ENCODE measurements at places on chromosomes 12 and 14.

GRCh38 chr12:57224973-57225679, 4.4 kb upstream of the SHMT2 start:
- no peak for DNase-seq

GRCh38 chr12:65712260-65713004, 111.9 kb upstream of the HMGA2 start:
- no peak for DNase-seq

DNA sequence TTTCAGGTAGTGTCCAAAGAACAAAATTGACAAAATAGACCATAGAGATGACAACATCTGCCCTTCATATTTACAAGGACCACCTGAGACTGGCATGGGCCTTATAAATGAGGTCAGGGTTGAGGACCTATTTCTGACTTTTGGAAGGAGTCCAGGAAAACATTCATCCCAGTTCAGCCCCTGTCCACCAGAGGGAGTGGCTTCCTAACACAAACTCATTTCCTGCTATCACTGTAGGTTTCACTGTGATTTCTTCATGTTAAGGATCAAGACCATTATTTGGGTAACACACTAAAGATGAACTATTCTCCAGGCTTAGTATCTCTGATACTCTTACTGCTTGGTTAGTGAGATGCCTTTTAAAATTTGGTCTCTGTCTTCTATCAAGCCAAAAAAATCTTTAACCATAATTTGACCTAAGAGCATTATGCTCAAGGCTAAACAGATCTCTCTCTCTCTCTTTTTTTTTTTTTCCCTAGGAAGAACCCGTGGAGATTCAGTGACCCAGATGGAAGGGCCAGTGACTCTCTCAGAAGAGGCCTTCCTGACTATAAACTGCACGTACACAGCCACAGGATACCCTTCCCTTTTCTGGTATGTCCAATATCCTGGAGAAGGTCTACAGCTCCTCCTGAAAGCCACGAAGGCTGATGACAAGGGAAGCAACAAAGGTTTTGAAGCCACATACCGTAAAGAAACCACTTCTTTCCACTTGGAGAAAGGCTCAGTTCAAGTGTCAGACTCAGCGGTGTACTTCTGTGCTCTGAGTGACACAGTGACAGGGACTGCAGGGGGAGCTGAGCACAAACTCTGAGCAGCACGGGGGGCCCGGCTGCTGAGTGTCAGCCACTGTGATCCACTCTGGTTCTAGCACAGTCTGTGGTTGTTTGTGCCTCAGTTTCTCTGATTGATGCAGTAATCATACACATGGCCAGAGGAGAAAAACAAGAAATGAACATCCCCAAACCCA, 267.6 kb upstream of the OR4E1 start:
- DNase-seq, result peak; percentile 4

DNA sequence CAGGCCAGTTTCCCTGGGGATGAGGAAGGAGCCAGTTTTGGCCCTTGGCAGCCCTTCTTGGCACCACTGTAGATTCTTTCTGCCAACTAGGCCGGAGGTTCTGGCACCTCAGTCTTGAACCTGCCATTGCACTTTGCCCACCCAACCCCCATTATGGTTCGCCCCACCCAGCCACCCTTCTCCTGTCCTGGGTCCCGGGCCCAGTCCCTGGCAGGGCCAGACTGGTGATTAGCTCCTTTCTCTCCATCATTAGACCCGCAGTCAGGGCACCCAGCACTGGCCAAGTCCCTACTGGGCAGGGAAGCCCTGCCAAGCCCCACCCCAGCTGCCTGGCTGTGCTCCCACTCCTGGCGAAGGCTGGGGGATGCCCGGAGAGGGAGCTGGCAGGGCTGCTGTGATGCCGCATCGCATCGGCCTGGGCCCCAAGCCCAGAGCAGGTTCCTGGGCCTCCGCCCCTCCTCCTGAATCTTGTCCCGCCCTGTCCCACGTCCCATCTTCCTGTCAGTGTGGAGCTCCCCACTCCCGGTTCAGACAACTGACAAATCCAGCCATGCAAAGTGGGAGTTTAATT, 9.8 kb downstream of the FAM222A start:
- no peak for DNase-seq

GRCh38 chr12:85866986-85867776, 6.9 kb upstream of the NTS start:
- peak; percentile 63 for DNase-seq

GRCh38 chr12:31205054-31205453, 120.9 kb downstream of the SINHCAF start:
- DNase-seq, result no peak

- peak; percentile 6 for DNase-seq
Observed at GRCh38 chr12:93025145-93026103, 96.3 kb upstream of the EEA1 start.

GRCh38 chr12:78167510-78167909, 336.8 kb downstream of the NAV3 start:
- DNase-seq, result peak; percentile 73

DNA sequence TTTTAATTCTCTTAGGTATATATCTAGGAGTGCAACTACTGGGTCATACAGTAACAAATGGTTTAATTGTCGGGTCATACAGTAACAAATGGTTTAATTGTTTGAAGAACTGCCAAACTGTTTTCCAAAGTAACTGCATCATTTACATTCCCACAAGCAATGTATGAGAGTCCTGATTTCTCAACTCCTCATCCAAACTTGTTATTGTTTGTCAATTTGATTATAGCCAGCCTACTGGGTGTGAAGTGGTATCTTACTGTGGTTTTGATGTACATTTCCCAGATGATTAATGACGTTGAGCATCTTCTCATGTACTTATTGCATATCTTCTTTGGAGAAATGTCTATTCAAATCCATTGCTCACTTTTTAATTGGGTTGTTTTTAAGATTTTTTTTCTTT, 67.6 kb upstream of the CFL2 start:
- no peak for DNase-seq

- DNase-seq, result no peak
Observed at GRCh38 chr14:77037215-77037937, 8.9 kb upstream of the IRF2BPL start.

DNA sequence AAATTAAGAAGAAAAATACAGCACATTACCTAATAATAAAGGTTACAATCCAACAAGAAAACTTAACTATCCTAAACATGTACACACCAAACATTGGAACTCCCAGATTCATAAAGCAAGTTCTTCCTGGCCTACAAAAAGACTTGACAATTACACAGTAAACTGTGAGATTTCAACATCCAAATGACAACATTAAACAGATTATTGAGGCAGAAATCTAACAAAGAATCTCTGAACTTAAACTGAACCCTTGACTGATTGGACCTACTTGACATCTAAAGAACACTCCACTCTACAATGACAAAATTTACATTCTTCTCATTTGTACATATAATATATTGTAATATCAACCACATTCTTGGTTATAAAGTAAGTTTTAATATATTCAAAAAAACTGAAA, 1341.3 kb downstream of the LRFN5 start:
- DNase-seq, result no peak

- no peak for DNase-seq
Observed at GRCh38 chr12:109732321-109733305, 19.0 kb downstream of the FAM222A start.

GRCh38 chr14:100221533-100222223, 17.3 kb upstream of the YY1 start:
- DNase-seq, result no peak

- no peak for DNase-seq
Observed at GRCh38 chr12:24554612-24555295, 394.1 kb downstream of the BCAT1 start.

GRCh38 chr14:88017535-88017934, 12.6 kb downstream of the GPR65 start:
- DNase-seq, result no peak

- no peak for DNase-seq
Observed at GRCh38 chr12:108629824-108630476, 3.7 kb downstream of the SELPLG start.

Data from SK-N-DZ (cell line).